ENCODE measurements at places on chromosomes 3 and 15.

- DNase-seq, result no peak
Observed at GRCh38 chr3:39220407-39221140, 28.2 kb upstream of the XIRP1 start.

GRCh38 chr3:51773529-51774056 lies 5.4 kb downstream of the IQCF6 start:
- DNase-seq, result no peak

- DNase-seq, result no peak
Observed at GRCh38 chr15:90773485-90773884, 56.3 kb downstream of the BLM start.

DNA sequence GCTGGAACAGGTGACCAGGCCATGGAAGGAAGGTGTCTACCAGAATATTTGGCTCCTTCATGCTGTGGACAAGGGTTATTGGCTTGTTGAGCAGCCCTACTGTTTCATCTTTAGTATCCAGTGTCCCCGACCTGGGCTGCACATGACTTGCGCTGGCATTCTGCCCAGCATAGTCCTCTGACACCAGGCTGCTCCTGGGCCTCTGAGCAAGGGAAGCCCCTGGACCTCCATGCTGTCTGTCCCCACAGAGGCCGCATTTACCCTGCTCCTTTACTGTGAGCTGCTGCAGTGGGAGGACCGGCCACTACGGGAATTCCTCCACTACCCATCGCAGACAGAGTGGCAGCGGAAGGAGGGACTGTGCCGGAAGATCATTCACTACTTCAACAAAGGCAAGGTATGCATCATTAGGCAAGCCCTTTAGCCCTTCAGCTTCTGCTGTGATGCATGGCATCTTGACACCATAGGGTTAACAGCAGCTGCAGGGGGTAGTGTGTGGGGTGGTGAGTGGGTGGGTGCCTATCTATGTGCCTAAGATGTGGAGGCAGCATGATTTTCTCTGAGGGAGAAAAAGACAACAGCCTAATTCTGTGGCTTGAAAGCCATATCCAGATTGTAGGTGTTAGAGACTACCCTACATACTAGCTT lies 44.0 kb upstream of the MANF start:
- DNase-seq, result no peak

GRCh38 chr3:100401674-100402041 lies 319 bp downstream of the LNP1 start:
- no peak for DNase-seq

DNA sequence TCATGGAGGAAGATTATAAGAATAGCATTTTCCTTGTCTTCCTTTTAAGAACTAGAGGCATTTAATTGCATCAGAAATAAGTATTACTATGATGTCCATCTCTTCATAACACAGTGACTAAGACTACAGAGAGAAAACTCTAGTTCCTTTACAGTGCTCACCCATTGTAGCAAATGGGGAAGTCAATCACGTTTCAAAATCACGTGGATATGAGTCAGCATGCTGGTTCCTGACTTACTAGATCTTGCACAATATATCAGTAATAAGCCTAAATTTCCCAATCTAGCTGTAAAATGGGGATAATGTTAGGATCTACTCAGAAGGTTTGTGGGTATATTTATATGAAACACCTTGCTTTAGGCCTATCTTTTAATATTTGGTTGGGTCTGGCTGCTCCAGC lies 254.8 kb upstream of the EOMES start:
- no peak for DNase-seq

DNA sequence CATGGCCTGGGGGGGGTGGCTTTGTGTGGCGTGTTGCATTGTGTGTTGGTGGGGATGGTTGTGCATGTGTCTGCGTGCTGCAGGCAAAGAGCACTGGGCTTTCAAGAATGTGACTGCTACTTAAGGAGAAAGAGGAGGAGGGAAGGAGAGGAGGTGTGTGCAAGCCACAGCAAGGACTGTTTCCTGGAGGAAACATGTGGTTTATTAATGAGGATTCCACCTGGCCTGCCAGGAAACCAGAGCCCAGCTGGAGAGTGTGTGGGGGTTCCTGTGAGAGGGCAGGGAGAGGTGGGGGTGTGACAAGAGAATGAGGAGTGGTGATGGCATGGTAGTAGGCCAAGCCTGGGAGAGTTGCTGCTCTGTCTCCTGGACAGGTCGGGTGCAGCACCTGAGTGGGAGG lies 258.1 kb upstream of the ROPN1 start:
- DNase-seq, result no peak

DNA sequence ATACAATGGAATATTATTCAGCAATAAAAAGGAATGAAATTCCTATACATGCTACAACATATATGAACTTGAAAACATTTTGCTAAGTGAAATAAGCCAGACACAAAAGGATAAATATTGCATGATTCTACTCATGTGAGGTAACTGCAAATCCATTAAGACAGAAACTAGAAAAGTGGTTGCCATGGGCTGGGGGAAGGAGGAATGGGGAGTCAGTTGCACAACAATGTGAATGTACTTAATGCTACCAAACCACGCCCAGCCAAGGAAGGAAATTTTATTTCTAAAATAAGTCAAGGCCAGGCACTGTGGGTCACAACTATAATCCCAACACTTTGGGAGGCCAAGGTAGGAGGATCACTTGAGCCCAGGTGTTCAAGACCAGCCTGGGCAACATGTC lies 9.8 kb upstream of the GMPPB start:
- DNase-seq, result peak; percentile 10

- no peak for DNase-seq
Observed at GRCh38 chr15:45376300-45376928, 1.9 kb downstream of the GATM start.

- no peak for DNase-seq
Observed at GRCh38 chr3:18114894-18115293, 310.2 kb downstream of the SATB1 start.

DNA sequence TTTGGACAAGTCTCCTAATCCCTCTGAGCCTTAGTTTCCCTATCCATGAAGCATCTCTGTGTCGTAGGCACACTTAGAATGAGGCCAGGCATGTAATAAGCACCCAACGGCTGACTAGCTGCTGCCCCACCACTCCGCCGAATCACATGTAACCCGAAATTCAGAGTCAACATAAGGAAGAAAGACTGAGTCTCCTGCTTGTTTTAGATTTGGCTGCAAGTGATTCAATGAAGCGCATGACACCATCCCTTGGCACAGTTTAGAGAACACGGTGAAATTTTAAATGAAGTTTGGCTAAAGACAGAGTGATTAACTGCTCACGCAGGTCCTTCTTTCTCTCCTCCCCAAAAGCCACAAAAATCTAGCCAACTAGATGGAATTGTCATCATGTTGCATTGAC lies 279.2 kb downstream of the TLE3 start:
- DNase-seq, result no peak

DNA sequence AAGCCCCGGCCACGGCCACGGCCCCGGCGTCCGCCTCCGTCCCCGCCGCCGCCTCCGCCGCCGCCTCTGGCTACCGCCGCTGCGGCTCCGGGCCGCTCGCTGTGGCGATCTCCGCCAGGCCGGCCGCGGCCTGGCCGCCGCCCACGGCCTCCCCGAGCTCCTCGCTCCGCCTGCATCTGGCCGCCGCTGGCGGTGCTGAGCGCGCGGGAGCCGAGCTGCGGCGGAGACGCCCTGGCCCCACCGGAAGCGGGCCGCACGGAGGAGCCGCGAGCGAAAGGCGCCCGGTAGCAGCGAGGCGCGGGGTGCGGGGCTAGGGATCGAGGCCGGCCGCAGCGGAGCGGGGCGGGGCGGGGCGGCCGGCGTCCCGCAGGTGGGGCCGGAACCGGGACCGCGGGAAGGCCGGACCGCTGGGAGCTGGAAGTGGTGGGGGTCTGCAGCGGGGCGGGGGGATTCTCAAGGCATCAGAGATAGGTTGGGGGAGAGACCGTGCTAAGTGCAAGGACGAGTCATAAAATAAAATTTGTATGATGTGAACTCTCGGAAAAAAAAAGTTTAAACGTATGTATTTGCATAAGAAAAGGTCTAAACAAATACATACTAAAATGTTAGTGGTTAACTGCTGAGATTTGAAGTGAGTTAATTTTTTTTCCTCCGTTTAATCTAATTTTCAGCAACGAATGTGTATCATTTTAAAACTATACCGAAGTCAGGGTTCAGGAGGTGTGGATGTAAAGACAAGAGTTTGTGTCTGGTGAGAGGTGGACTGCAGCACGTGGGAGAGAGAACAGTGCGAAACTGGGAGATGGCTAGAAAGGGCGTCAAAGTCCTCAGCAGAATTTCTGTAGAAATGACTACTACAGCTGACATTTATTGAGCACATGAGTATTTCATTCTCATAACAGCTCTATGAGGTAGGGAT lies at the start of gene AVEN:
TSS of gene AVEN (minus strand) at position 334 of the 919 bp plus-strand sequence. CDS start at position 176, 158 bp downstream.
- peak; percentile 74 for DNase-seq

DNA sequence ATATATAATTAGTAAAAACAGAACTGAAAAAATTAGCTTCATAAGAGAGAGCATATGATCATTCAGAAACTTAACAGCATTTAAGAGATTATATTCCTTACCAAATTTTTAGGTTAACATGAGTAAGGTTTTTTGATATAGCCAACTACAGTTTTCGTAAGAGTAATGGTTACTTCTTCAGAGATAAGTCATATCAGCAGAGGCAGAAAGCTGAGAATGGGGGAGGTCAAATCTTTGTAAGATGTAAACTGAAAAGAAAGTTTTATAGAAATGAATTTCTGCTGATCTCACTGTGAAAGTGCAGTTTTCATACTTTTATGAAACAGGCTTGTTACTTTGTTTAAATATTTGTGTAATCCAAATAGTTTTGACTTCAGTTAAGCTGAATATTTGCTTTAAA lies 193.3 kb downstream of the ZBTB20 start:
- DNase-seq, result no peak

DNA sequence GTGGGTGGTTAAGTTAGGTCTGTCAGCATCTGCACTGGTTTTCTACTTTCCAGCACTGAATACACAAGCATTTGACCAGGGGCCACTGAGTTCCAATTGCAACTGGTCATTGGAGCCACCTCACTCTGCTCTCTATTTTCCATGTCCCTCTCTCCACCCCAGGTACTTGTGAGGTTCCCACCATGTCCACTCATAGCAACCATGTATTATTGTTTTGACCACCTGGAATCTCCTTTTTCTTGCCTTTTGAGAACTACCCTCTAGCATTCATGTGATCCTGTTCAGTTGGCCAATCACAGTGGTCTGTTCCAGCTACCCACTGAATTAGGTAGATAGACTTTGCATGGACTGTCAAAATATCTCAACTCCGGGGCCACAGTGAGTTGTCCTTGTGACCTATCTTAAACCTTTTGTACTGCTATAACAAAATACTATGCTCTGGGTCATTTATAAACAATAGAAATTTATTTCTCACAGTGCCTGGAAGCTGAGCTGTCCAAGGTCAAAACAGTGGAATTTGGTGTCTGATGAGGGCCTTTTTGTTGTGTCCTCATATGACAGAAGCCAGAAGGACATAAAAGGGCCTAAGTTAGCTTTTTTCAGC lies 20.2 kb upstream of the TM4SF18 start:
- DNase-seq, result no peak

- DNase-seq, result no peak
Observed at GRCh38 chr15:40538976-40539375, 25.9 kb downstream of the CCDC32 start.

DNA sequence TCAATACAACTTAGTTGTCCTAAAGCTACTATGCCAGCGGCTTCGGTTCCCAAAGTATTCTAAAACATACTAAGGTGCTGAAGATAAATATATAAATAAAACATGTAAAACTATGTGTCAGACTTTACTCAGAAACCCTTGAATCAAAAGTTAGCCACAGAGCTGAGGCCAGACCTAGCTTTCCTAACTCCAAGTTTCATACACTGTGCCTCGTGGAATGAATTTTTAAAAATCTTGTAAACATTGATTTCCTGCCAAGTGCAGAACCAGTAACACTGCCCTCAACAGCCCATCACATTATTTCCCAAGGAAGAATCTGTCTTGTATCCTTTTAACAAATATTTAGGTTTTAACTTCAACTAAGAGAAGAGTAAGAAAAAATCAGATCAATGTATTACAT lies 36.4 kb downstream of the TAMM41 start:
- DNase-seq, result no peak
